ENCODE measurements at places on chromosomes 16 and 17.

DNA sequence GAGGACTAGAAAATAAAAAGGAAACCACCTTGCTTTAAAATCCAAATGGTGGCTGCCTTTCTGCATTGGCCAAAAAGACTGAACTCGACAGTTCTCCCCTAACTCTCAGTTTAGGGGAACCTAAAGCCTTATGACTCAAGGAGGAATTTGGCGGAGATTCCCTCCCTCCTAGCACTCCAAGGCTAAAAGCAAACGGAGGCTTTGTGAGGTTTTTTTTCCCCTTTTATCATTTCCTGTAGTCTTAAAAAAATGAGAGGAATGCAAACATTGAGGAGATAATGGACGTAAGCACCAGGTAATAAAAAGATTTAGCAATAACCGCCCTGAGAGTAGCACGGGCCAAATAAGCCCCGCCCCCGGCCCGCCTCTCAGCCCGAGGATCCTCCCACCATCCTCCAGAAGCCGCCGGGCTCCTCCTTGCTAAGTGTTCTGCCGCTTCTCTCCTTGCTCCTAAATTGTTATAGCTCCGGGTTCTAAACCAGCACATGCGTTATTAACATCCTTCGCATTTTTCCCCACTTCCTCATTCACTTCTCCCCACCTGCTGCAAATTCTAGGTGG lies 5.8 kb upstream of the KIFC3 start:
- peak; percentile 57 for DNase-seq

GRCh38 chr16:2720064-2720457 lies at the start of gene PRSS27:
TSS of gene PRSS27 (minus strand) at chr16:2720224. CDS start at chr16:2720160, 64 bp downstream.
- no peak for DNase-seq

DNA sequence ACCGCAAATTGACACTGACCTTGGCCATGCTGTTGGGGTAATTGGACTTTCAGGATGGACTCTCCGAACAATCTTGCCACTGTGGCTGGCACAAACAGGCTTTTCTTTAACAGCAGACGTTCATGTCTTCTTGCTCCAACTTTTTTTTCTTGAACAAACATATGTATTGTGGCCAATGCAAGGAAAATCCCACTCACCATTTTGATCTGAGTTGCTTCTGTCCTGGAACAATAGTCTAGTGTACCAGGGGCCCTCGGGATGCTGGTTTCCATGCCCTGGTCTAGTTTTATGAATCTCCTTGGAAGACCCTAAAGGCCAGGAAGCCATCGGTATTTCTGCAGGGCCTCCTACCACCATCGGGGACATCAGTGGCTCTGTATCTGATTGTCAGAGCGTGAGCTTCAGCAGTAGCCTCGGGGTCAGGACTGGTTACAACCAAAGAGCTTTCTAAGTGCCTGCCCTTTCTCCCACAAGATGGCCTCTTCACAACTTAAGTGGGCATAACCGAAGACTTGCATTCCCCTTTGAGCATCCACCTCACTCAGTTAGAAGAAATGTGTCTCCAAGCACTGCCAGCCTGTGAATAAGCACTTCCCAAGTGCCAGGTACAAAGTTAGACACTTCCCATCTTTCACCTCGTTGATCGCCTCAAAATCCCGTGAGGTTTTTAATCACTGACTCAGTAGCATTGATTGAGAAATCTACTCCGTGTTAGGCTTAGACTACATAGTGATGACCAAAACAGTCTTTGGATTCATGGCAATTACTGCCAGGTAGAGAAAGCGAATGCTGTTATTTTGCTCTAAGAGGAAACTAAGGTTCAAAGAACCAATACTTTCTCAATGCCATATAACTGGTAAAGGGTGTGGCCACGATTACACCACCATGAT lies 87.0 kb upstream of the TBX2 start:
- DNase-seq = no peak

DNA sequence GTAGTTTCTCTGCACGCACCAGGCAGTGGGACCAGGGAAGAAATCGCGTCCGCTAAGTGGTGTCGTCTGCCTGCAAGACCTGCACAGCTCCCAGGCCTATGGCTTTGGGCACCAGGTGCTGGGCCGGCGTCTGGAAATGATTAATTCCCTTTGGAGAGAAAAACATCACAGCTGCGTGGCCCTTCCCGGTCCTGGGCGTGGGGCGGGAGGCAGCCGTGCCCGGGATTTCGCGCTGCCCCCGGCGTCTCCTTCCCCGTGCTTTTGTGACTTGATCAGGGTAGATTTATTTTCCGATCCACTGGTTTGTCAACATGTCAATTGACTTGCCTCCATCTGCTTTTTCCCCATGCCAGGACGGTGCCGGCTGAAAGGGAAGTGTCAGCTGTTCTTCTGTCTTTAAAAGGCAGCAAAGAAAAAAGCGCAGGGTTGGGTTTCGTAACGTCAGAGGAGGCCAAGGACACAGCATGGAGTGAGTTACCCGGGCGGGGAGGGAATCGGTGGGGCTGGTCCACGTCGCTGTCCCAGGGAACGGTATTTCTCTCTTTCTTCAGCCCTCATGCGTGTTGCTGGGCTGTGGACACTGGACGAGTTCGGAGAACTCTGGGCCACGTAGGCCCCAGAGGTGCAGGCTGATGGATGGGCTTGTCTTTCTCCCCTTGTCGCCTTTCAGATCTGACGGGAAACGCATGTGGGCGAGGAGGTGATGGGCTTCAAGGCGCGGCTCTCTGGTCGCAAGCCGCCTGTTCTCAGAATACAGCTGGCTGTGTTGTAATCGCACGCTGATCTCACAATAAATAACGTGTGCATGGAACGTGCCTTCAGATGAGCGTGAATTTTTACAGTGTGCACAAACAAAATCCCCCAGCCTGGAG lies 188.1 kb upstream of the ZNF469 start:
- DNase-seq = no peak

- DNase-seq = peak; percentile 38
Observed at GRCh38 chr17:18246880-18247612, 11.5 kb downstream of the FLII start.

GRCh38 chr17:17493249-17493985 lies 2.8 kb downstream of the RASD1 start:
- DNase-seq = no peak

- no peak for DNase-seq
Observed at GRCh38 chr16:58448890-58449289, 51.1 kb upstream of the NDRG4 start.

- DNase-seq = no peak
Observed at GRCh38 chr16:8375232-8375587, 215.1 kb downstream of the TMEM114 start.

GRCh38 chr16:86062271-86062965 lies 163.5 kb downstream of the IRF8 start:
- no peak for DNase-seq

DNA sequence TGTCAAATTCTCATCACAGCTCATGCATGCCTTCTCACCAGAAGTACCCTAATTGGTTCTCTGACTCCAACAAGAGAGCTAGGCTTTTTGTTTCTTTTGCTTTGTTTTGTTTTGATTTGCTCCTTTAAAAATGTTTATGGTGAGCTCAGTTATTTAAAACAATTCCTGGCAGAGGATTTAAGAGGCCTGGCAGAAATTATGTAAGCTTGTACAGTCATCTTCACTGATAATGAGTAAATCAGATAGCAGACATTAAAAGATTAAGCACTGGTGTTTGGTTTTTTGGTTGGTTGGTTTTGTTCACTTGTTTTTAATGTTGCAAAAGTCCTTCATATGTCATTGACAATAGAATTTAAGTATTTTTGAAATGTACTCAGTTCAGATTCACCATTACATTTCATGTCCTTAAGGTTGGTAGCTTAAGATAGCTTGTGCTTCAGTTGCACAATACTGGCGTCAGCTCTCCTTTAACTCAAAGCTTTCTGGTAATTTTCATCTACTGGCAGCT lies 378.9 kb downstream of the CDH13 start:
- no peak for DNase-seq

DNA sequence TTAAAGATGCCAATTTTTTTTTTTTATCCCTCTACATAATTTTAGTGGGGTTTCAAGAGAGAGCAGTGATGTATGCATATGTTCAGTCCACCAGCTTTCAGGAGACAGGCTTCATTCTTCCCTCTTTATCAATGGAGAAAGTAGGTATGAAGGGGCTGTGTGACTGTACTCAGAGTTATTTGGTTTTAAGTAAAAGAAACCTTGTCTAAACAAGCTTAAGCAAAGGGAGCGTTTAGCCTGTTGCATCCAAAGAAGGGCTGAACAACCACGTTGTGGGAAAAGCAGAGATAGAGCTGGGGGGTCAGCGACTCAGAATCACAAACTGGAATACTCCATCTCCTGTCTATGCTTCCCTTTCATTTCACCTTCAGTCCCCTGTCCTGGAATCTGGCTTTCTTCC lies 50.4 kb upstream of the HAS3 start:
- no peak for DNase-seq

DNA sequence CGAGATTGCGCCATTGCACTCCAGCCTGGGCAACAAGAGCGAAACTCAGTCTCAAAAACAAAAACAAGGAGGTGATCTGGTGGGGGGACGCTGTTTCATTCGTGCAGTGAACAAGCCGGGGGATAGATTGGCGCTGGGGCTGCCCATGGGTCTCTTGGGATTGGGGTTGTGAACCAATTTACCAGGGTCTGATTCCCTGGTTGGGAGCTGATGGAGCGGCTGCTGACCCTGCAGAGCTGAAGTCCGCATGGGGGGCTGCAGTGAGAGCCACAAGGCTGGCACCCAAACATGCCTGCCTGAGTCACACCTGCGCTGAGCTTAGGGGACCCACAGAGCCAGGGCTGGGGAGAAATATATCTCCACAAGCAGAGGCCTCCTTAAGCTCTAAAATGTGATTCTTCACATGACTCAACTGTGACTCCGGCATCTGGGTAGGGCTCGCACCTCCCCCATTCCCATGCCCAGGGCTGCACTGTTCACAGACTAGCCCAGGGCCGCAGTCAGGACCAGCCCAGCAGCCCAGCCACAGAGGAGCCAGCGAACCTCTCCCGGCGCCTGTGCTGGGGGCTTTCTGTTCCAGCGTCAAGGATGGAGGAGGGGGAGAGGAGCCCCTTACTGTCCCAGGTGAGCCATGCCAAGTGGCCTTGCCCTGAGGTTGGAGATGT lies 5.0 kb downstream of the TSPAN10 start:
- no peak for DNase-seq

DNA sequence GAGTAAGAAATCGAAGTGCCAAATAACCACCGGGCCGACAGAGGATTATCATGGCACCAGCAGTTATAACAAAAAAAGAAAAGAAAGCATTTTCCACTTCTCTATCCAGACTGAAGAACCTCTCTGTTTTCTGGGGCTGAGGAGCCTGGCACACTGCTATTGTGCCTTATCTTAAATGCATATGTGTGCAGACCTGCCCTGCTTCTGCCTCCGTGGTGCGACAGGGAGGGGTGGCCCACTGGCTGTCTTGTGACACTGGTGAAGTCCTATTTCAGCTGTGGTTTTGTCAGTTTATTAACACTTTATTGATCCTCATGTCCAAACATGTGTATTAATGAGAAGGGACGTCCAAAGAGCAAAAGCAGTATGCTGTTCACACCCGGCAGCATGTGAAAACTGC lies 55.4 kb downstream of the CDK5R1 start:
- no peak for DNase-seq

DNA sequence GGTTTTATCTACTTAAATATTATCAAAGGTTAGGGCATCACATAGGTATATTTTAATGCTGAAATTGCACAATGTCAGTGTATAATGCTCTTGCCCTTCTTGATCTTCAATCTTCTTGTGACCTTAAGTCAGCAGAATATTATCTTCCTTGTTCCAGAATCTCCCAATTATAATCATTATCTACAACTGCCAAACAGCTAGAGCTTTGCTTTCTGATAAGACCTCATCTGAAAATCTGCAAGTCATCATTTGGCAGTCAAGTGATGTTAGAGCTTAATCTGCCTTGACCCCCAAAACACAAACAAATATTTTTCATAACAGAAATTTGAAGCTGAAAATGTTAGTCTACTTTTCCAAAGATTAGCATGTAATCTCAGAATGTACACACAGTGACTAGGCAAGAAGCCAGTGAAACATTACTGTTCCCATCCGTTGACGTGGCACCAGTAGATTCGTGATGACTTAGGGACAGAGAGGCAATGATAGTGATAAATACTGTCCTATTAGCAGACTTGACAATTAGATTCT lies 19.8 kb downstream of the REXO5 start:
- DNase-seq = no peak

GRCh38 chr17:39709319-39709997 lies 9.6 kb downstream of the ERBB2 start:
- DNase-seq = no peak

- peak; percentile 58 for DNase-seq
Observed at GRCh38 chr16:87956365-87957231, 5.4 kb downstream of the BANP start.

DNA sequence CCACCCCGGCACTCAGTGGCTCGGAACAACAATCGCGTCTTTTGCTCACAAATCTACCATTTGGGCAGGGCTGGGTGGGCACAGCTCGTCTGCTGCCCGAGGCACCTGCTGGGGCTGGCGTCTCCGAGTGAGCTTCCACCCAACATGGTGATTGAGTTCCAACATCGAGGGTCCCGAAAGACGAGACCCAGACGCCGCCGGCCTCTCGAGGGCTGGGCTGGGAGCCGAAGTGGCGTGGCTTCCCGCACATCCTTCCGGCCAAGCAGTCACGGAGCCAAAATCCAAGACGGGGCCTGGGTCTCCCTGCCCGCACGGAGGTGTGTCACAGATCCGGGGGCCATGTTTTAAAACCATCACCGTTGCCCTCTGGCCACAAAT lies 7.5 kb upstream of the ZFPM1 start:
- no peak for DNase-seq

- DNase-seq = no peak
Observed at GRCh38 chr17:79890706-79891105, 51.5 kb upstream of the CBX4 start.

- no peak for DNase-seq
Observed at GRCh38 chr16:2860826-2861567, 3.0 kb upstream of the PRSS22 start.

DNA sequence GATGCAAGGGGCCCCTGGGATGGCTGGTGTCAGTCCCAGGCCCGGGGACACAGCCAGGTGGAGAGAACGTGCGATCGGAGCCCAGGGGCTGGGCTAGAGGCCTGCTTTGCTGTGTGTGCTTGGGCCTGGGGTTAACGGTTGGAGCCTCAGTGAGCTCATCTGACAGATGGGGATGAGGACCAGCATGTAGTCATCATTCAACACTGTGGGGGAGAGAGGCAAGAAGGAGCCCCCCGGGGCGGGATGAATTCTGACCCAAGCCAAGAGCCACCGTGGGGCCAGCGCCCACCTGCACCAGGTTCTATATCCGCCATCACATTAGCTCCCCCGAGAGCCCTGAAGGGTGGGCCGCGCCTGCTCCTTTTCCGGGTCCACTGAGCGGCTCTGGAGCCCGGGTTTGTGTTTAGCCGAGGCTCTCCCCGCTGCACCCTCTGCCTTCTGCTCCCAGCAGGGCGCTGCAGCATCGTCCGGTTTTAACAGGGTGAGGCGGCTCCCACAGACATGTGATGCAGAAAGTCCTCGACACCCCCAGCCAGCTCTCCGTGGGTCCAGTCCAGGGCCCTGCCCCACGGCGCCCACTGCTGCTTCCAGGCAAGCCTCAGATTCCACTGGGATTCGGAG lies 365.7 kb downstream of the SEC14L1 start:
- DNase-seq = no peak

- no peak for DNase-seq
Observed at GRCh38 chr17:83156408-83156807, 77.0 kb downstream of the METRNL start.

Data from activated CD4-positive, alpha-beta T cell treated with anti-CD3 and anti-CD28 coated beads for 24 hours (primary cell).